ENCODE measurements at places on chromosomes 1 and 21.
A peak's percentile ranks its signal among the peaks of the same experiment; 100 is the strongest.

DNA sequence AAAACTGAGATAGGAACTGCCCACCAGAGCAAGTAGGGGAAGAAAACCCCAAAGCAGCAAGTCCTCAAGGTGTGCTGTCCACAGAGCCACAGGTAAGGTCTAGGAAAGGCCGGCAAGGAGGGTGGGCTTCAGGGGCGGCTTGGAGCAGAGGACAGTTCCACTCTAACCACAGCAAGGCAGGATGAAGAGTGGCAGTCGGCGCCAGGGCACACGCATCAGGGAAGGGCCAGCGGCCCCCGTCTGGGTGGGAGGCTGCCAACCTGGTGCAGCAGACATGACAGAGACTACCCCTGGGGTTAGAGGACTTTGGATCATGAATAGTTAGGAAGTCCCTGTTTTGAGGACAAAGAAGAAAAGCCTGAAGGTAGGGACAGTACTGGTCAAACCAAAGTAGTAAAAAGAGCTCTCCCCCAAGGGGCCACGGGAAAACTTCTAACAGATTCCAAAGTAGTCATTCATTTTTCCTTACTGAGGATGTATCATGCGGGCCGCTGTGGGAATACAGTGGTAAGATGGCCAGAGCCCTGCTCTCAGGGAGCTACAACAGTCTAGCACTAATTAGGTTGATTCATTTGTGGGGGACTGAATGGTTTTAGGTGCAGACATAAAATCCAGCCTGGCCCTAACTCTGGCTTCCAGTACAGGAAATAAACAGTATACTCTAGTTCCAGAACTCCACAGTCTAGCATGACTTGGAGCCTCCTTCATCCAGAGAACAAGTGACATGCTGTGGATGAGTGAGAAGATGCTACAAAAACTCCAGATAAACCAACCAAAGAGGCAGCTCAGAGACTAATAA is 3.5 kb upstream of the RAP1GAP start:
- DNase-seq = no peak

- DNase-seq = peak; percentile 71
These were observed 42.1 kb upstream of the ZNF496 start for GRCh38 chr1:247373721-247374141.

DNA sequence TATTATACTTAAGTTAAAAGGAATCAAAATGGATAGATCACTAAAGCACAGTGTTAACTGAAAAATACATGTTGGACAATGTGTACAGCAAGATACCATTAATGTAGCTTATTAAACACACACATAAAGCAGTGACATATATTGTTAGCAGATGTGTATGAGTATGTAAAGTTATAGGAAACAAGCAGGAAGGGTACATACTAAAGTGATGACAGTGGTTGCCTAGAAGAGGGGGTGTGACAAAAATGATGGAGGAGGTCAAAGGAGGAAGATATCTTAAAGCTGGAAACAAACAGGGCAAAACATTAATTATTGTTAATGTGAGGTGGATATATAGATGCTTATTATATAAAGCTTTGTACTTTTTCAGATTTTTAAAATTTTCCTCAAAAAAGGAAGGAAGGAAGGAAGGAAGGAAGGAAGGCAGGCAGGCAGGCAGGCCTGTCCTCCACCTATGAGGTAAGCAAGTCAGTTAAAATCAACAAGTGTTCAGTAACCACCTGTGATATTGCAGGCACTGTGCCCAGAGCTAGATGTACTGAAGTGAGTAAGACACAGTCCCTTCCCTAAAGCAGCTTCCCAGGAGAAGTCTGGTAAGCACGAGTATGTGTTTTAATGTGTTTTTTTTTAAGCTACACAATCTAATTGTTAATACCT is 252.9 kb upstream of the NR5A2 start:
- DNase-seq = no peak

DNA sequence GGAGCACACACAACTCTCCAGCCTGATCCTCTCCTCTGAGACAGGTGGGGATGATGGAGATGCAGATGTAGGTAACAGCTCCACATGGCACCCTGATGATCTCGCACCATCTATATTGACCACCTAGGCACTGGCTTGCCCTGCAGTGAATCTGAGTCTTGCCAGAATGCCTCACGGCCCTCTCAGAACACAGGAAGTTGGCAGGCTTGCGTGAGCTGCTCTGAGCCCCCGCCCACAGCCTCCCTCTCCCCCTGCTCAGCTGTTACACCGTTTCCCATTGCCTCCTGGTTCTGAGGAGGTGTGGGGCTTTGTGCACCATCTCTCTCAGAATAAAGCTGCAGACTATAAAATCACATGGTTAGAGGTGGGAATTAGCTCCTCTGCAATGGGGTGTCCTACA is 48.0 kb downstream of the URB2 start:
- no peak for DNase-seq

GRCh38 chr21:15065392-15066122 is 757 bp upstream of the NRIP1 start:
- DNase-seq = peak; percentile 59

DNA sequence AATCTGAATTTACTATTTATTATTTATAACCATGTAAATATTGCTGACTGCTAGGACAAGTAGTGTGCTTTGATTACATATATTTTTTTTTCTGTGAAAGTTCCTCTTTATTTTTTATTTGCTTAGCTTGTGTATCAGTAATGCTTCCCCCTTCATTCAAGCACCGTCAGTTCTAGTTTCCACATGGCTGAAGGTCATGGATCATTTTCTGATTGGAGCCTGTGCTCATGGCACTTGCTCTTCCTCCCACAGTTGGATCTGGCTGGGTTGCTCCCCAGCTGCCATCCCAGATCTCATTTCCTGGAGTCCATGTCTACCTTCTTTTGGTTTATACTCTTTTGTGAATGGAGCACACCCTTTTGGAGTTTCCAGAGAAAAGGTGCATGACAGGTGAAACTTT is 57.0 kb upstream of the IGSF5 start:
- DNase-seq = no peak

DNA sequence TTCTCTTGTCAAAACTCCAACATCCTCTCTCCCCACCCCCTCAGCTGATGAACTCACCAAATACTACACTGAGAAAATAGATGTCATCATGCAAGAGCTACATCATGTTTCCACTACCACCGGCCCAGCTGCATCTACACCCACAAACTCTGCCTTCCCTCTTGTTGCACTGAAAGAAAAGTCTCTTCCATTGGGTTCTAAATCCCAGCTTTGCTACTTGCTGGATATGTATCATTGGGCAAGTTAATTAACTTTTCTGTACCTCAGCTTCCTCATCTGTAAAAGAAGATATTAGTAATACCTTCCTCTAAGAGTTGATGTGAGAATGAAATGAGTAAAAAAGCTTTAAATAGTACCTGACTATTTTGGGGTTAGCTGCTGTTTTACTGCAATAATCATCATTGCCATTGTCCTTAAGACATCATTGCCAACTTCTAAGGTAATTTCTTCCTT is 108.6 kb downstream of the OLFML2B start:
- DNase-seq = no peak

DNA sequence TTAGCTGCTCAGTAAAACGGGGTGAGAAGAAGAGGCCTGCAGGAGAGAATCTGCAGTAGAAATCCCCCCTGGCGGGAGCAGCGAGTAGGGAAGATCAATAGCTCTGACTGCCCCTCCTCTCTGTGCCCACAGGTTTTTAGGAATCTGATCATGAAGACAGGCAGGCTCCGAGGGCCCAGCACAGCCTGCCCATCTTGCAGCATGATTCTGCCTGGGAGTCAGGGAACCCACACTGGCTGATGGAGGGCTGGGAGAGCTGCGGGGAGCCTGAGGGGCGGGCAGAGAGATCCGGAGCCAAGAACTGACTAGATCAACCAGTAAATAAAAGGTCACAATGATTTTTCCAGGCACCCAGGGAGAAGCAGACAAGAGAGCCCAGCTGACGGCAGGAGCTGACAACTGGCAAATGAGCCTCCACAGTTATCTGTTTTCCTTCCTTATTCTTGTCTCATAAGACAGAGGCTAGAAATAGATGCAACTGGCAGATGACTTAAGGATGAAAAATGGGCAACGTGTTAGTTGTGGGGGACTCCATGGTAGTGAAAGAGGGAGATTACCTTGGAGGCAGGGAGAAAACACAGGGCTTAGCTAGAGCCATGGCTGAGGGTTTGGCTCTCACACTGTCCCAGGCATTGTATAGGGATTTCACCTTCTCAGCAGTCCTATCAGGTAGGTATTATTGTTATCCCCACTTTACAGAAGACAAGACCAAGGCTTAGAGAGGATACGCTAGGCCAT is 116.2 kb downstream of the PLXNA2 start:
- DNase-seq = no peak

- DNase-seq = no peak
These were observed 161.5 kb downstream of the NRIP1 start for GRCh38 chr21:14903172-14903865.

GRCh38 chr1:15212216-15212953 is 34.6 kb upstream of the FHAD1 start:
- no peak for DNase-seq

DNA sequence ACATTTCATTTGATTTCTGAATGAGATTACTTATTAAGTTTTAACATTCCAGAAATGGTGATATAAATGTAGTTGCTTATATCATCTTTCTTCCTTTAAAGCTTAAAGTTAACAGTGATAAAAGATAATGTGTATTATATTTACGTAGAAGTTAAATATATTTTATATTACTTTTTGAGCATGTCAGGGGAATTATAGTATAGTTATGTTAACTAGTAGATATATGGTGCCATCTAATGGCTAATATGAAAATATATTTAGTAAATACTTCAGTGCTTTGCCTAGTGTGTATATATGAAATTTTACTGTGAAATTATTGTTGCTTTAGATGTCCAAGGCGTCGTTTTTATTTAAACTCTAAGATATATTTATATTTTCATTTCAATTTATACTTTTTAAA is 51.5 kb downstream of the SYT14 start:
- DNase-seq = peak; percentile 56

- no peak for DNase-seq
These were observed 92.5 kb downstream of the DSCAM start for GRCh38 chr21:40754466-40754865.

DNA sequence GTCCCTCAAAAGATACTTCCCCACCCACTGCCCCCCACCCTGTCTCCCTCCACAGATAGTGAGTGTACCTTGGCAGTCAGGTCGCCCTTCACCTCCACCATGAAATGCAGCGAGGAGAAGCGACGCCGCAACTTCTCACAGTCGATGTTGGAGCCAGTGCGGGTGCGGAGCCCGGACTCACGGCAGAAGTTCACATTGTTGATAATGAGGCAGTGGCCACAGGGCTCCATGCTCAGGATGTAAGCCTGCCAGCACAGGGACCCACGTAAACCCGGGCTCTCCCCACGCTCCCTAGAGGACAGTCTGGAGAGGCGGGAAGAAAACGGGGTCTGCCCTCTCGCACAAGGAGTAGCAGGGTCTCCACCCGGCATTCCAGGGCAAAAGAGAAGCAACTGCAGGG is 17.2 kb downstream of the CASP9 start:
- DNase-seq = no peak

GRCh38 chr1:16915627-16915973 is 6.1 kb upstream of the CROCC start:
- DNase-seq = no peak

DNA sequence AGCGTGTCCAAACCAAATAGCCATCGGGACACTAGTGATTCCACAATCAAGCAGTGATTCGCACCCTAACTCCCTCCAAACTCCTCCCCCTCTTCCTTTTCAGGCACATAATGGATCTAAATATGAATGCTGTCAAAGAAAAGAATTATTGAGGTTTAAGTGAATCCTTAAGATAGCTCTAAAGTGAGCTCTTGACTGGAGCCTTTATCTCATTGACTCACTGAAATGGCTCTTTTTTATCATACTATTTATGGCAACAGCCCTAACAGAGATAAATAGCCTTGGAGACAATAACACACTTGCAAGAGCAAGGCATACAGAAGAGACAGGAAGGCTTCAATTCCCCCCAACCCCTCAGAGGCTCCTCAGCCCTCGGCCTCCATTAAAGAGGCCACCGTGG is 143.3 kb downstream of the PLXNA2 start:
- no peak for DNase-seq

Measured in MM.1S (cell line).